ENCODE measurements at places on chromosomes 3 and 15.

DNA sequence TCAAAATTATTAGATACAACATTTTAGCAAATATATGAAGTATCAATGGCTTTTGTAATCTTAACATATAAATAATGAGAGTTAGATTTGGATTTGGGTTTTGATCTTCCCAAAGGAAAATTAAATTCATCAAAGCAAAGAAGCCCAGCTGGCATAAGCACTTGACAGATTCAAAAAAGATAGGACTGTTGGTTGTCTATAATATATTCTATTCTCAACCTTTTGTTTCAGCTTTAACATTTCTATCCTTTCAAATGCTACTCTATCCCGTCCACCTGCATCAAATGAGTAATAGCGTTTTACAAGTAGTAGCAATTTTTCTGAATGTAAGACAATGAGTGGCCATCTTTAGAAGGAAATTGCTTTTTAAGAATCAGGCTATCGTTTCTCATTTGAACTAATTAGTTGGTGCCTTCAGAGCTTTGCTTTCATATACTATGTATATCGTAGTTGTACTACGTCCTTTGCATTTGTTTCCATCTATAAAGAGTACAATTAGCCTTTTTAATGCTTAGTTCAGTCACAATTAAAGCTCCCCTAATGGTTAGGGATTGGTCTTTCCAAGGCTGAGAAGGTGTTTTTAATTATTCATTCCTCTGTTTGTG is 278.0 kb downstream of the UBE2E2 start:
- DNase-seq = no peak

DNA sequence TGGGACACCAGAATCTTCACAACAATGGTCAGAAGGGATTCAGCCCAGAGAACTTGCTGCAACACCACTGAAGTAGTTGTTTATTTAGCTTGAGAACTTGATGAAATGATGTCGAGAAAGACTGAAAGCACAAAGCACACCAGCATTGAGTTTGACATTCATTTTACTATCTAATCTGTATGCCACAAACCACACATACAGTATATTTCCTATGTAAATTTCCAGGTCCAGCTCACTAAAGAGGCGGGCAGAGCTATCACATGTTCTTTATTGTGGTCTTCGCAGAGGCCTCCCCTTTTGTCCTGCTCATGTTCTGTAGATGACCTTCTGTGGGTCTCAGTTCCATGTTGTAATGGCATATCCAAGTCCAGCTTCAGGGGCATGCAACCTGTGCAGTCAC is 10.4 kb upstream of the FMN1 start:
- no peak for DNase-seq

- no peak for DNase-seq
These were observed 65.9 kb upstream of the PLXND1 start for GRCh38 chr3:129672412-129672811.

DNA sequence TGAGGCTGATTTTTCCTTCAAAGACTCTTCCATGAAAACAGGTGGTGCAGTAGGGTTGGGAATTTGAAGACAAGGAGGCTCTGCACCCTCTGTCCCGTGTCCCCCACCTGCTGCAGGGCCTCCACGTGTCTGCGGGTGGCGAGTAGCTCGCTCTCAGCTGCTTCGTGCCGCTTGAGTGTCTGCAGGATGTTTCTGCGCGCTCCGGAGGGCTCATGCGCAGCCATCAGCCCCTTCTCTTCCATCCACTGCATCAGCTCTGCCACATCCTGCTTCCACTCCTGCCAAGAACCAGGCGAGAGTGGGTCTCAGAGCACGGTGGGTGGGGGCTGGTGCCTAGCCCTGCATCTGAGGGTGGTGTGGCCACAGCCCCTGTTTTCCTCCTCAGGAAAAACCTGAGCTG is 17.8 kb downstream of the SPTBN5 start:
- no peak for DNase-seq

DNA sequence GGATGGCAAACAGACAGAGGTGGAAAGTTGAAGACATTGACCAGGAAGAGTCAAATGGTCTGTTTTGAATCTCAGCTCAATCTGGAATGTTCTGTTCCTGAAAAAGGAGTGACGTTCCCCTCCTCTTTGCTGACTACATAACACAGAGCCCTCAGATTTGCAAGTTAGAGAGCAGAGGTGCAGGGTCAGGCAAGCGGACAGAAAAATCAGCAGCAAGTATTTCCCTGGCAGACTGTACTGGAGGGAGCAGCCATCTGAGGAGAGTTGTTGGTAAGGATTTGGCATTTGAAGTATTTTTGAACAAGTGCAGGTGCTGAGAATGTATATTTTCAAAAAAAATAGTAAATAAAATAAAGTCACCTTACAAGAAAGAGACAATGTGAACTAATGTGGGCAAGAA is 17.6 kb downstream of the ZNF80 start:
- no peak for DNase-seq

- no peak for DNase-seq
These were observed 451.4 kb downstream of the WDR72 start for GRCh38 chr15:53307952-53308624.

DNA sequence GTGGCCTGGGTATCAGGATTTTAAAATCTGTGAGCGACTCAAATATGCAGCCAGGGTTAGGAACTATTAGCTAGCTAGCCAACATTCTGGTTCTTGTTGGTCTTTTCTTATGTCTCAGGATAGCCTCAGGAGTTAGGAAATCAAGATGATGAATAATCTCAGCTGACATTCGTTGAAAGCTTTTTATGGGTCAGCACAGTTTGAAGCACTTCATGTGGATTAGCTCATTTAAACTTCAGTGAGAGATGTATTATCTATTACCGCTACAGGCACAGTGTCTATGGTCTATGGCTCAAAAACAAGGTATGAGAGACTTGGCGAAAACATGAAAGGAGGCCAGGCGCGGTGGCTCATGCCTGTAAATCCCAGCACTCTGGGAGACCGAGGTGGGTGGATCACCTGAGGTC is 187.5 kb upstream of the THRB start:
- no peak for DNase-seq

- no peak for DNase-seq
These were observed 4.2 kb upstream of the PLOD2 start for GRCh38 chr3:146164971-146165769.

GRCh38 chr15:31552482-31553099 is 226.0 kb downstream of the KLF13 start:
- no peak for DNase-seq

DNA sequence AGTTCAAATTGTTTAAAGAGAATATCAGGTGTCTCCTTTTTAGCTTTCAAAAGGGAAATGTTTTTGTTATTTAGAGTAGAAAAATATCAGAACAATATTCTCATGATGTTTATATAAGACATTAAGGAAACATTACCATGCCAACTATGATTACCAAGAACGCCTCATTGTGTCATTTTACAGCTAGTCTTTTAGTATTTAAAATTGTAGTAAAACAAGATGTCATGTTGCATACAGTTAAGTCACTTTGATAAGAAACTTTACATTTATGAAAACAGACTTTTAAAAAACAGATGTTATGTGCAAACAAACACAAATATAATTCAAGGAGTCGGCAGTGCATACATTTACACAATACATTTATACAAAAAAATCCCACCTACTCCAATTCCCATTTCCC is 4.4 kb downstream of the PLSCR4 start:
- no peak for DNase-seq

Data from effector CD4-positive, alpha-beta T cell (primary cell).